A172 (cell line): ENCODE measurements at places on chromosomes 11 and 22.

DNA sequence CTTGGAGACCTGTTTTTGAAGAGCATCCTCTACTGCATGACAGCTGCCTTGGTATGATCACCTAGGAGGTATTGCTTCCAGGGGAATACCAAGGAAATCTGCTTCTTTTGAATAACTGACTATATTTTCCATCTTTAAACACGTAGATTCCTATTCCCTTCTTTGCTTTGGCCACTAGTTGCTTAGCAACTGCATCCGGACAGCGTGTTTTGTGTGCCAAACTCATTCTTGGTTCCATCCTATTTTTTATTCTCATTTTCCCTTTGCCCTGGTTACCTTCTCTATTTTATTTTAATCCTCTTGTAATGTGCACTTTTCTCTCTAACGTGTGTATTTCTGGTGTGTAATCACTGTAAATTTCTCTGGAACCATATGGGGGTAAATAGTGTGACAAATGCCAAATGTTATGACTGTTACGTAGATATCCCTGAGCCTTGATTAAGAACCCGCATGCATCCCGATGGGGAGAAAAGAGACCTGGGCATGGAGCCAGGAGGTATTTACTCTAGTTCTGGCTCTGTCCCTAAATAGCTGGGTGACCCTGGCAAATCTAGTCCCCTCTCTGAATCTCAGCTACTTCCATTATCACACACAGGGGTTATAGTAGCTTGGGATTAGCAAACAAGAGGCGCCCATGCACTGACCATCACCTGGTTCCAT lies 241.7 kb downstream of the MIAT start:
- no peak for DNase-seq

GRCh38 chr11:13287036-13287435 lies 9.4 kb downstream of the BMAL1 start:
- no peak for DNase-seq

GRCh38 chr22:29093030-29093429 lies 20.2 kb downstream of the KREMEN1 start:
- no peak for DNase-seq

- no peak for DNase-seq
Measured at GRCh38 chr11:59761993-59762392, 6.8 kb downstream of the STX3 start.

DNA sequence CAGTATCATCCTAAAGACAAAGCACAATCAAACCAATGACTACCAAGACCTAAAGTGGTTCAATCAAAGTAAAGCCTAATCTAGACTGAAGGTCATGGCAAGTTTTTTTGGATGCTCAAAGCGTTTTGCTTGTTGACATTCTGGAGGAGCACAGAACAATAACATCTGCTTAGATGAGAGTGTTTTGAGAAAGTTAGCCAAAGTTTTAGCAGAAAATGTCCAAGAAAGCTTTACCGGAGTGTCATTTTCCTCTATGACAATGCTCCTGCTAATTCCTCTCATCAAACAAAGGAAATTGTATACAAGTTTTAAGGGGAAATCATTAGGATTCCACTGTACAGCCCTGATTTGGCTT lies 256.9 kb upstream of the FAT3 start:
- DNase-seq, result no peak

DNA sequence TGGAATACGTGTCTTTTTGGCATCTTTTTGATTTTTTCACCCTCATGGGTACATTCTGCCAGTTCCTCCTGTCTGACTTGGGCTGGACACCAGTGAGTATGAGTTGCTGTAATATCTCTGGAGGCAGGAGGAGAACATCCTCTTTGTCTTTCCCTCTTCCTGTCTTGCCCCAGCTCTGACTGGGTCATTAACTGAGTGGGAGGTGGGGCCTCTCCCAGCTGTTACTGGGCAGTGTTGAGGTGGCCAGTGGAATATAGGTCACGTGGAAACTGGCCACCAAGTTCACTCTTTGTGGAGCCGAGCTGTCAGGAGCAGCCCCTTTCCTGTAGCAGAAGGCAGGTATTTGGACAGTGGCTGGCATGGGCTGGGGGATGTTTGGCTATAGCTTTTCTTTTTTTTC lies 2.2 kb downstream of the GLB1L2 start:
- DNase-seq, result no peak

- DNase-seq, result no peak
Measured at GRCh38 chr11:64600281-64600992, 9.4 kb downstream of the SLC22A12 start.

DNA sequence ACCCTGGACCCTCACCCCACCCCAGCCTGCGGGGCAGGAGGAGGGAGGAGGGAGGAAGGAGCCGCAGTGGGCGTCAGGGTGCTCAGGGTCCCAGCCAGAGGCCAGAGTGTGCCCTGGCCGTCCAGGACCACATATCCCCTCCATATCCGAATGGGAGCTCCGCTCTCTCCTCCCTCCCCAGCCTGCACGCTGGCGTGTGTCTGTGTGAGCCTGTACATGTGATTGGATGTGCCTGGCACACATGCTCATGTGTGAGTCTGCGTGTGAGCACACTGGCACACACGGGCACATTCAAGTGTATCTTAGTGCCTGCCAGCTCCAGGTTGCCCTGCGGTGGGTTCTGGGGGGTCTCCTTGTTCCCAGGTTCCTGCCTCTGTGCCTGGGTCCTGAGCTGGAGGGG lies 8.1 kb downstream of the TSSC4 start:
- no peak for DNase-seq
